ENCODE measurements at places on chromosomes 3 and 15.

GRCh38 chr3:191557322-191557721, 96.4 kb downstream of the PYDC2 start:
- no peak for DNase-seq

- no peak for DNase-seq
Measured at GRCh38 chr3:113677737-113678136, 18.7 kb downstream of the USF3 start.

DNA sequence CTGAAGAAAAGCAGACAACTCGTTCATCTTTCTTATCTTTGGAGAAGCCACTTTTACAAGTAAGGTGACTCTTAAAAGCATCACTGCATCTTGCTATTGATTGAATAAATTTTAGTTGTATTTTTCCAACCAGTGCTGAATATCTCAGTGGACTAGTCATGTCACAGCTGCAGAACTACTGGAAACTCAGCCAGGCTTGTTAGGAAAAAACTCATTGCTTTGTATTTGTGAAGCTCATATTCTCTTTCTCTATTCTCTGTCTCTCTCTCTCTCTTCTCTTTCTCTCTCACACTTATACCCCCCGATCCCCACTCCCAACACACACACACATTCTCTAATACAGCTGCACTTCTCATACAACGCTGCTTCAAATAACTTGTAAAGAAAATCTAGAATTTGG, 104.3 kb downstream of the WDR76 start:
- no peak for DNase-seq

DNA sequence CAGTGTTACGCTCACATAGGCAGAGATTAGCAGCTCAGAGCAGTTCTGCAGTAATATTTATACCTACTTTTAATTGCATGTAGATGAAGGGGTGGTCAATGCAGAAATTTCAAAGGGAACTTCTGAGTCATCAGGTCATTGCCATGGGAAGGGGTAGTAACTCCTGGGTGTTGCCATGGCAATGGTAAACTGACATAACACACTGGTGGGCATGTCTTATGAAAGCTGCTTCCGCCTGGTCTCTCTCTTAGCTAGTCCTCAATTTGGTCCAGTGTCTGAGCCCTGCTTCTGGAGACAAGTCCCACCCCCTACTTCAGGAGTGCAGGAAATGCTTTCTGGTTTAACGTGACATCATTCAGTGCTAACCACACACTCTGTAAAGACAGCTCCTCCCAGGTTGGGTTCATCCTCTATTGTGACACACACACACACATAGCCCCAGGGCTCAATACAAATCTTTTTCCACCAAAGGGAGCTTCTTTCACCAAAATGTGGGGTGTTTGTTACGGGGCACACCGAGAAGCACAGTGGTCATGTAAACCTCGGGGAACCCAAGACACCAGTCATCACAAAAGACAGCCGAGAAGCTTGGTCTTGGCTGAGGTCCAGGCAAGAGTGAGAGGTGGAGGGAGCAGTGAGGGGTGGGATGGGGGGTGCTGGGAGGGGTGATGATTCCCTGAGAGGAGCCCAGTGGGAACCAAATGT, 74.5 kb downstream of the TLE3 start:
- DNase-seq: peak; percentile 75

- no peak for DNase-seq
Measured at GRCh38 chr15:78179286-78179840, 30.2 kb downstream of the IDH3A start.

Measured in B cell (primary cell).